ENCODE measurements at places on chromosomes 13 and 19.
A peak's percentile ranks its signal among the peaks of the same experiment; 100 is the strongest.

- no peak for DNase-seq
These were observed 7.2 kb upstream of the LILRB3 start for GRCh38 chr19:54230031-54230430.

GRCh38 chr13:40639221-40639681 lies 27.2 kb downstream of the FOXO1 start:
- DNase-seq, result no peak

DNA sequence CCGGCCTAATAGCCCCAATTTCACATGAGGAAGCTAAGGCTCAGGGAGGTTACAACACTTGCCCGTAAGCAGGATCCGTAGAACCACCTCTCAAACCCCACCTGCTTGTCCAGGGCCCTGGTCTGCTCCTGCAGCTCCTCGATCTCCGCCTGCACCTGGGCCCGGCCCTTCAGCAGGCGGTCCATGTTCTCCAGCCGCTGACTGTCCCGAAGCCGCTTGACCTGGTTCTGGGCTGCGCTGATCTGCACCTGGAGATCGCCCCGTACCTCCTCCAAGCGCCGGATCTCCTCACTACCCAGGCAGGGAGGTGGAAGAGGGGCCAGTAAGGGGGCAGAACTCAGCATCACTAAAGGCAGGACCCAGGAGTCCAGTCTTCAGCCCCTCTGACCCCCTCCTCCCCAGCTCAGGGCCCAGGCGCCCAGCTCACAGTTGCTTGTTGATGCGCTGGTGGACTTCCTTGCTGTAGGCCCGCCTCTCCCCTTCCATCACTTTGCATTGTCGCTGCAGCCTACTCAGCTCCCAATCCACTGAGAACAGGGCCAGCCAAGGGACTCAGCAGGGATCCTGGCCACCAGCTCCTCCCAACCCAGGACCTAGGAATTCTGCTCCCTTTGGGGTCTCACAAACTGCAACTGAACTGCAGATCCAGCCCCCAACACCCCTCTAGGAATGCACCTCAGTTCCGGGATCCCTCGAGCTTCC lies 6.9 kb upstream of the EMP3 start:
- DNase-seq, result no peak

GRCh38 chr13:37143911-37144310 lies 38.4 kb upstream of the CSNK1A1L start:
- no peak for DNase-seq

GRCh38 chr13:68813180-68813796 lies 1294.3 kb upstream of the ATXN8OS start:
- DNase-seq, result no peak

DNA sequence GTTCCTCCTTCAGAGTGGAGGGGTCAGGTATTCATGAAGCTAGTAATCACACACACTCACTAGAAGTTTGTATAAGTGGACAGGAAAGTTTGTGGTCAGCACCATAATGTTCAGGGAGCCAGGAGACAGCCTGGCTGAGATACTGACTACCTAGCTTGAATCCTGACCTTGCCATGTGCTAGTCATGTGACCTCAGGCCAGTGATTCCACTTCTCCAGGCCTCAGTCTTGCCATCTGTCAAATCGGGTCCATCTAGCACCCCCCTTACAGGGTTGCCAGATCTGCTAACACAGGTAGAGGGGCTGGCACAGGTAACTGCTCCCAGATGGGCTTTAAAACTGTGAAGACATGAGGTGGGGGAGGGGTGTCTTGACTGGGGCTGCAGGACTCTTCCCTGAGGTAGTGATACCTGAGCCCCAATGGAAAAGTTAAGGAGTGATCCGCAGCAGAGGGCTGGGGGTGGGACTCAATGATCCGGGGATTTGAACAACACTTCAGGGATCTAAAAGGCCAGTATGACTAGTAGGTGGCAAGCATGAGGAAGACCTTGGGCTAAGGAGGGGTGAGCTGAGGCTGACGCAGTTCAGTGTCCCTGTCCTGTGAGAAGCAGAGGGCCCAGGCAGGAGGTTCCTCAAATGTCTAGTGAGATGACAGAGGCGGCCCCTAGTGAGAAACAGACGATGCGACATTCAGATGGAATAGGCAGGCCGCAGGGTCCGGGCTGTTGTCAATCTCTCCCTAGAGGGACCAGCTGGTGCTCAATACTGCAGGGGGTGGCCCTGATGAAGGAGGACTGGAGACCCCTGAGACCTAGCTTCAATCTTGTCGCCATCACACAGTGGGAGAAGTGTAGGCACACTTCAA lies 8.5 kb downstream of the ACTMAP start:
- no peak for DNase-seq

- no peak for DNase-seq
These were observed 325.9 kb downstream of the KLF12 start for GRCh38 chr13:73808318-73808717.

- DNase-seq, result no peak
These were observed 365.5 kb downstream of the SLITRK1 start for GRCh38 chr13:83516781-83517180.

DNA sequence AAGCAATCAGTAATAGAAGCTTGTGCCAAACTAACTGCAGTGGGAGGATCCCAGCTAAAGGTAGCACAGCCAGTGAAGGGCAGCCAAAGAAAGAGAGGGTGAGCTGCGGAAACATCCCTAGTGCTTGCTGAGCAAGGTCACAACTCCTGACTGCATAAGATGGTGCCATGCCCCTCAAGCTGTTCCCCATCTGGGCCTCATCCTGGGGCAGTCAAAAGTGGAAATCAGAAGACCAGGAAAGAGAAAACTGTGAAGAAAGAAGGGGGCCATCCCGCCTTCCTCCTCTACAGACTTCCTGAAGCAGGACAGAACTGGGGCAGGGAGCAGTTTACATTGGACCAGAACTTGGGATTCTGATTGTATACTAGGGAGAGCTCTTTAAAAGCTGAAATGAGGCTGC lies 159.2 kb downstream of the TNFSF13B start:
- no peak for DNase-seq

- DNase-seq, result no peak
These were observed 185.7 kb downstream of the KATNAL1 start for GRCh38 chr13:30121666-30122065.

- no peak for DNase-seq
These were observed 20.4 kb downstream of the AMER2 start for GRCh38 chr13:25151626-25152195.

- DNase-seq, result no peak
These were observed 45.0 kb upstream of the RNF113B start for GRCh38 chr13:98222081-98222554.

DNA sequence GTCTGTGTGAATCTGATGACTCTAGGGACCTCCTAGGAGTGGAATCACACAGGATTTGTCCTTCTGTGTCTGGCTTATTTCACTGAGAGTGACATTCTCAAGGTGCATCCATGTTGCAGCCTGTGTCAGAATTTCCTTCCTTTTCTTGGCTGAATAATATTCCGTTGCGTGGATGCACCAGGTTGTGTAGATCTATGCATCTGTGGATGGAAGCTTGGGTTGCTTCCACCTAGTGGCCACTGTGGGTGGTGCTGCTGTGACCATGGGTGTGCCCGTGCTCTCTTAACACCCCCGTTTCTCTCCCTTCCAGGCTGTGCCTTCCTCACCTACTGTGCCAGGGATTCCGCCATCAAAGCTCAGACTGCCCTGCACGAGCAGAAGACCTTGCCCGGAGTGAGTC lies 26.2 kb downstream of the CELF5 start:
- DNase-seq, result peak; percentile 49

DNA sequence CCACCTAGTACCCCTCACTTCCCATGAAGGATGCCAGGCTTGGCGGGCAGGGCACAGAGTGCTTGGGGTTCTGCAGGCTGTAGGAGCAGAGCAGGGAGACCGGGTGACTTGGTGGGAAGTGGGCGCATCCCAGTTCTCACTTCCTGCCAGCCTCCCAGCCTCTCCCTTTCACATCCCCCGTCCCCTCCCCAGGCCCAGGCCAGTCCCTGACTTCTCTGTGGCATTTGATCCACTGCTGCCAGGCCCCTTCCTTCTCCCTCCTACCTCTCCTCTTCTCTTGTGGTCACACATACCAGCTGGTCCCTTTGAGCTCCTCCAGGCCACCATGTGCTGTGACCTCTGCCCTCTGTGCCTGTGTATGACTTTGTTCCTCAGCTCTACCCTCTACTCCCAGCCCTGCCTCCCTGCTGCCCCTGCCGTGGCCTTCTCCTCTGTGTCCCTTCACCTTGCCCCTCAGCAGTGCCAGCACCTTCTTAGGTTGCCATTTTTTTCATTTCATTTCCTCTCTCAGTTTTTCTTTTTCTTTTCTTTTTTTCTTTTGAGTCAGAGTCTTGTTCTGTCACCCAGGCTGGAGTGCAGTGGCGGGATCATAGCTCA lies 19.5 kb downstream of the MYO1F start:
- DNase-seq, result no peak

- DNase-seq, result no peak
These were observed 635.6 kb upstream of the SLITRK5 start for GRCh38 chr13:87035526-87035925.

GRCh38 chr13:37037241-37037640 lies 22.2 kb downstream of the SUPT20H start:
- no peak for DNase-seq

GRCh38 chr13:40657951-40658350 lies 8.5 kb downstream of the FOXO1 start:
- no peak for DNase-seq

DNA sequence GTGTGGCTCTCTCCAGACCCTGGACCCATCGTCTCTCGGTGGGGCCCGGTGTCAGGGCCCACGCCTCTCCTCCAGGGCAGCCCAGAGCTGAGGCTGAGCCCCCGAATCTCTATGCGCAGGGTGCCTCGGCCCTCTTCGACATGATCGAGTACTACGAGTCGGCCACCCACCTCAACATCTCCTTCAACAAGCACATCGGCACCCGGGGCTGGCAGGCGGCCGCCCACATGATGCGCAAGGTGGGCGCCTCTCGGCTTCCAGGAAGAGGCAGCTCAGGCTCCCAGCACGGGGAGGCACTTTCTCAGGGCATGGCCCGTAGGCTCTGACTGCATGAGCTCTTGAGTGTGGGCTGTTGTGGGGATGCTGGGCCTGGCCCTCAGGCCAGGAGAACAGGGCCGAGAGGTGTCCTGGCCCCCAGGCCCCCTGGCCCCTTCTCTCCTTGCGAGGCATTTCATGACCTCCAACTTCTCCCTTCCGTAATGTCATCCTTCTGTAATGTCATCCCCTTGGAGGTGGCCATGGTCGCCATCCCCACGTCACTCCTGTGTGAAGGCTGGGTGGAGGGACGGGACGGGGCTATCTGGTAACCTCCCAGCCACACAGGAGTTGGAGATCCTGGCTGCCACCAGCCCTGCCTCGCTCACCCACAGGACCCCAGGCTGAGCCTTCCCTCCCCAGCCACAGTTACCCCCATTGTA lies 19.4 kb downstream of the NKPD1 start:
- no peak for DNase-seq

- no peak for DNase-seq
These were observed 203.3 kb upstream of the IRS2 start for GRCh38 chr13:109989686-109990085.

GRCh38 chr13:35768551-35768950 lies 292.1 kb upstream of the MAB21L1 start:
- DNase-seq, result no peak

DNA sequence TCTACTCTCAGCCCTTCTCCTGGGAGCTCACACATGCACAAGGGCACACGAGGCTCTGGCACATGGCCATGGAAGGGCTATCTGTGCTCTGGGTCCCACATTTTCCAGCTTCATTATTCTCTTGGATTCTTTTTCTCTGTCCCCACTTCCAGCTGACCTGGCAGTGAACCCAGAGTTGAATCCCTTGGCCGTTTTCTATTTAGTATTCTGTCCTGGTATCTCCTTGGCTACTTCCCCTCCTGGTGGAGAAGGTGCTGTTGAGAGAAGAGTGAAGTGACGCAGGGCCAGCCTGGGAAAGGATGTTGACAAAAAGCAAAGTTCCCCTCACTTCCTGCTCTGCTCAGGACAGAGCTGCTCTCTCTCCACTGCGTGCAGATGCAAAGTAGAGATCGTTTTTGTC lies 303.1 kb downstream of the IRS2 start:
- no peak for DNase-seq

DNA sequence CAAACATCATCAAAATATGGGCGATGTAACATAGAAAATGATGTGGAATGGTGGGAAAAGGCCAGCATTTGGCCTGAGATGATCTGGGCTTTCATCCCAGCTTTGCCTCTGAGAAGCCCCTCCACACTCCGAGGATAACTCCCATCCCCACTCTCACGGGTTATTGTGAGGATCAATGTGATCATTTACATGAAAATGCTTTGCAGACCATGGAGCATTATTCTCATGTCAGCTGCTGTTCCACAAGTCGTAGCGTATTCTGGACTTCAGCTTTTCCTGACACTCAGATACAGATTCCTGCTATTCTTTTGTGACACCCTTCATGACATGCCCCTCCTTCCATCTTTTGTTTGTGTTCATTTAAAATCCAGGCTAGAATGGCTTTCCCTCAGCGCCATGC lies 86.5 kb downstream of the NUFIP1 start:
- no peak for DNase-seq

GRCh38 chr19:50599427-50599826 lies 31.2 kb upstream of the LRRC4B start:
- no peak for DNase-seq

DNA sequence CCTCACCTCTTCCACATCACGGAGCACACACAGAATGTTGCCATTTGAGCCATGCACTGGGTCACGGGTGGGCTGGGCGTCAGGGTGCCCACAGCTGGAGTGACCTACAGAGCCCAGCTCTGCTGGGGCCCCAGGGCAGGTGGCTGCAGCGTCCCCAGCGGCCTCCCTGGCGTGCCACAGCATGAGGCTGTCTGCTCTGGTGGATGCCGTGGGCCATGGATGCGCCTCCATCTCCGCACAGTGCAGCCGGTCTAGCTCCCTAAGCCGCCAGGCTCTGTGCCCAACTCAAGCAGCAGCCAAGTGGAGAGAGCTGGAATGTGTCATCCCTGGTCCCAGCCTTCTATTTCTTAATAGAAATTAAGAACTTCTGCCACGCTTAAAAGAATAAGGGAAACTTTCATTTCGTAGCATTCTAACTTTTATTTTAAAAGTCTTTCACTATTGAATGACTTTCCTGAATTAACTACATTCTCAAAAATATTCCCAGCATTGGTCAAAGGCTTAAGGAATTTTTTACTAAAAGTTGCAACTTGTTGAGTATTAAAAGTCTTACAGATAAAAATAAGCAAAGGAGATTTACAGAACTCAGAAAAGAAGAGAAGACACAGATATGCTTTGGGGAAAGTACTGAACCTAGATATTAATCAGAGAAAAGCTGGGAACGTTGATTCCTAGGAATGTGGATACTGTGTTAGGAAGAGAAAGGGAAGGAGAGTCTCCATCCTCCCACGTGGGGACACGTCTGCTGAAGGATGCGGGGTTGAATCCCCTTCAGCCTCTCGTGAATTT lies 59.3 kb downstream of the ATP11A start:
- no peak for DNase-seq
